ENCODE measurements at places on chromosomes 1 and 21.

DNA sequence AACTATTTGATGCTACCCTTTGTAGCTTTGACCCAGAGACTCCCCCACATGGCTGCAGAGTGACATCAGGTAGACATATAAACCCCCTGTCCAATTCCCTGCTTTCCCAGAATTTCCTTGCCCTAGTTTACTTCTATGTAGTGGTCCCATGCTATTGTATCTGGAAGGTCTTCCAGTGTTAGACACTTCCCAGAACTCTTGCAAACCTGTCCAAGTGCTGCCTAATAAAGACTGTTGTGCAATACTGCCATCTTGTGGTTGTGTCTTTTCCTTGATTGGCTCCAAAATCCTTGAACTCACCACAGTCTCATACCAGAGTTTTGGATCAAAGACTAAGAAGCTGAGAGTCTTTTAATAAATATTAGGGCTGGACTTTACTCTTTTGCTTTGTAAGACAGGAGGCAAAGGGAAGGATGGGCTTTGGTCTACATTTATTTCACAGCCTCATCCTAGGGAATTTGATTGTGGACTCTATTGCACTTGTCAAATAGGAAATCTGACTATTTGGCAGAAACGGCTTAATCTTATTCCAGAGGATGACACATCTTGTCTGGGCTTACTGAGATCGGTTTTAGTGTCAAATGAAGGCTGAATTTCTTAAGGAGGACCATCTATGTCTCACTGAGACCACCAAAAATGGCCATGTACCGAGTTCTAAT, 169.9 kb downstream of the LRRC7 start:
- DNase-seq: peak; percentile 11

GRCh38 chr1:71101839-71102376, 21.1 kb upstream of the ZRANB2 start:
- DNase-seq: no peak

DNA sequence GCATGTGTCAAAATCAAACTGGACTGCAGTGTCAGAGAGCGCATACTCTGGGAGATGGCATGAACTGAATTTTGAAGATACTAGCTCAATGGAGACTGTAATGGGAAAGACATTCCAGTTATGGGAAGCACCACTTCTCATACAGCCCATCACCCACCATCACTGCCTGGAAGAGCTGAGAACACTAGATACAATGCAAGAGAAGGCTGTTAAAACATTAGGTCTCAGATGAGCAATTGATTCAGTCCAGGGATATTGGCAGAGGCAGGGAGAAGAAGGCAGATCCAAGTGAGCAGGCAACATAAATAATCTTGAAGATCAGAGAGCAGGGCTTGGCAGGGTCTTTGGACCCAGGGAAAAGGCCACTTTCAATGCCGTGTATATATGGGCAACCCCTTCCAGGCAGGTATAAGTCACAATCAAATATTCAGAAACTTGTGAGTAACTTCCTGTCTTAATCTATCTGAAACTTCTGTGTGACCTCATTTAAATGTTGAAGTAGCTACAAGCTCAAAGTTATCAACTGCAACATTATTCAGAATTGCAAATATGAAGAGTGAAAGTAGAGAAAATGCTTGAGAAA, 290.3 kb upstream of the SGIP1 start:
- no peak for DNase-seq

GRCh38 chr1:165890684-165891083, 63.3 kb downstream of the UCK2 start:
- no peak for DNase-seq

- DNase-seq: no peak
These were observed 28.7 kb upstream of the SLC2A5 start for GRCh38 chr1:9097947-9098705.

DNA sequence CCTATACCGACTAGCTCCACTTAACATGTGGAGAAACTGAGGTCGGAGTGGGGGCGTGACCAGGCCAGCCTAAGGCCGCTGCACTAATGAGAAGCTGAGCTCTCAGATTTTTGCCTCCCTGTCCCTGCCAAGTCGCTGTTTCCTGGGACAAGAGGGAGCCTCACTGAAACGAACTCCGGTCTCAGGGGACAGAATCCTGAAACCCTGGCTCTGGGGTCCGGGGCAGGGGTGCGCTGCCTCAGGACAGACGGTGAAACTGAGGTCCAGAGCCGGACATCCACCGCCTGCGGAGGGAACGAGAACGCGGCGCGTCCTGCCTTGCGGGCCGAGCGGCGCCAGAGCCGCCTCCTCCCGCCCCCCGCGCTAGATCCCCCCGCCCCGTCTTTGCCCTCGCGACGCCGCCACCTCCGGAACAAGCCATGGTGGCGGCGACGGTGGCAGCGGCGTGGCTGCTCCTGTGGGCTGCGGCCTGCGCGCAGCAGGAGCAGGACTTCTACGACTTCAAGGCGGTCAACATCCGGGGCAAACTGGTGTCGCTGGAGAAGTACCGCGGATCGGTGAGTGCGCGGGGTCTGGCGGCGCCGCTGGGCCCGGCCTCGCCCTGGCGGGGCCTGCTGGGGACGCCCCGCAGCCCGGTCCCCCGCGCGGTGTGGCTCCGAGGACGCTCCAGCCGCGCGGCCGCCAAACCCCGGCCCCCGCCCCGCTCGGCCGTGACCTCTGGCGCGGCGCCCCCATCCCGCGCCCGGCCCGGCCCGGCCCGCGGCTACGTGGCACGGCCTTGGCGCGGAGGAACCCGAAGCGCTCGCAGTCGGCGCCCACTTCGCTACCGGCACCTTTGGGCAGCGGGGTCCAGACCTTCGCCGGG, at the start of gene GPX7:
Gene GPX7 (plus strand): TSS at position 381 of the 865 bp plus-strand sequence. CDS start 39 bp downstream, at position 420.
- peak; percentile 46 for DNase-seq

GRCh38 chr1:36328713-36329112, 5.3 kb upstream of the EVA1B start:
- DNase-seq: no peak

GRCh38 chr1:83631851-83632250, 367.1 kb downstream of the TTLL7 start:
- DNase-seq: no peak

DNA sequence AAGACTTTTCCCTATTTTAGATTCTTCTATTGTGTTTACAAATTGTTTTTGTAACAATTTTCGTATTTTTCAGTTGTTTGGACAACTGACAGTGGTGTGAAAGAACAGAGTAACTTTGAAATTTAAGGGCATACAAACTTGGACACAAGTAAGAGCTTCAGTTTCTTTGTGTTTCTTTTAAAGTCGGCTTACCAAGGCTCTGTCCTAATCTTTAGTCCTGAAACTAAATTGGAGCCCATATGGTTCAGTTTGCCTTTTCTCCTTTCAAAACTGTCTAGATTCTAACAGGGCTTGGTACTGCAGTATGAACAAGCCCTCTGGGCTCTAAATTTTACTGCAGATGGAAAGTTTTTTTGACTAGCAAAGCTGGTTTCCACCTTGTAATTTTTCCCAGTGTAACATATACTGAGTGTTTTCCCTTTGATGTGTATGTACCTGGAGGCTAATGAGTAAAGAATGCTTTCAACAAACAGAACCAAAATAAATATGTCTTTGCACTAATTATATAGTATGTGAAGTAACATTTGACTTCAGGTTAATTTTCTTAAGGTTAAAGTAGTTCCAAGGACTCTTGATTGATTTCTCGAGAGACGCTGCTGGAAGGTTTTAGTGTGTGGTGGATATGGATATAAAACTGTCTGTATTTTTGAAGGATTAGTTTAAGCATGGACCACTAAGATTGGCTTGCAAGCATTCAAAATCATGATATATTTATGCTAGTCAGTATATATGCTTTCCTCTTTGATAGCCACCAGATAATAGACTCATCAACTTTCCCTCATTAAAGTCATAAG, 4.1 kb downstream of the SNX27 start:
- DNase-seq: no peak

DNA sequence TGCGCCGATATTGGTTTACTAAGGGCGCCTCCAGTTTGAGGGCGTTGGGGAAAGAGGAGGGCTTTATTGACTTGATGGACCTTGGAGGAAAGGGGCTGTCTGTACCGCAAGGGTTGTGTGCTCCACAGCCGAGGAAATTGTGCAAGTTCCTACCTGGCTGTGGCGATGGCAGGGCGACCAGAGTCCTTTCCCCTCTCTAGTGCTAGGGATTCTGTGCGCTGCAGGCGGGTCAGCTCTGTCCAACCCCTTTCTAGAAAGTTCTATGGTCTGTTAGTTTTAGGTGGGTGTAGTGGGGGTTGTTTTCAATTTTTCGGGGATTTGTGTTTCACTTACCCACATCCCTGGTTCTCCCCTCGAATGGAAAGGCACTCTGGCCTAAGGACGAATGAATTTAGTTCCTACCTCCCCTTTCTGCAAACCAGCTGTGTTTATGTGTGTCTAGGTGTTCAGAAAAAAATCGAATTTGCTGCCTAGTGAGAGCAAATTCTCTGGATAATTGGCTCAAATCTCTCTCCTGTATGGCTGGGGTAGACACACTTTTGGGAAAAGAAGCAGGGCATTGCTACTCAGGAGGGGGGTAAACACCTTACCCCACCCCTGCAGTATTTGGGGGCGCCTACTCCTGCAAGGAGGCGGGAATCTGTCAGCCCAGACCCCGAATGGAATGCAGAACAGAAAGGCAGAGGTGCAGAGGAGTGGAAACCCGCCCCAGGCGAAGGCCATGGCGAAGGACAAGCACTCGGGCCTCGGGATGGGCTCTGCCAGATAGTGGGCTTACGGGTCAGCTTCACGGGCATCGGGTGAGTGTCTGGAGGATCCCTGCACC, 2.0 kb downstream of the DMBX1 start:
- no peak for DNase-seq

- DNase-seq: no peak
These were observed 69.9 kb downstream of the OBSCN start for GRCh38 chr1:228277491-228278431.

GRCh38 chr1:234605983-234606783, 3.8 kb downstream of the IRF2BP2 start:
- DNase-seq: no peak

DNA sequence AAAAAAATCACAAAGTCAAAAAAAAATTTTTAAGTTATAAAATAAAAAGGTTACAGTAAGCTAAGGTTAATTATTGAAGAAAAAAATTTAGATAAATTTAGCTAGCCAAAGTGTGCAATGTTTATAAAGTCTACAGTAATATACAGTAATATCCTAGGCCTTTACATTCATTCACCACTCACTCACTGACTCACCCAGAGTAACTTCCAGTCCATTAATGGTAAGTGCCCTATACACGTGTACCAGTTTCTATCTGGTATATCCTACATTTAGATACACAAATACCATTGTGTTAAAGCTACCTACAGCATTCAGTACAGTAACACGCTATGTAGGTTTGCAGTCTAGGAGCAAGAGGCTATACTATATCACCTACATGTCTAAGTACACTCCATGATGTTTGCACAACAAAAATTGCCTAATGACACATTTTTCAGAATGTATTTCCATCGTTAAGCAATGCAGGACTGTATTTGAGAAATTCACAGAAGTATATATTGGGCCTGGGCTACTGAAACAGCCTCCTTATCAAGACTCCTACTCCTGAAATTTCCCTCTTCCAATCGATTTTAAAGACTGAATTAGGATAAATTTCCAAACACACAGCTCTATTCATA, 155.1 kb downstream of the COP1 start:
- no peak for DNase-seq

DNA sequence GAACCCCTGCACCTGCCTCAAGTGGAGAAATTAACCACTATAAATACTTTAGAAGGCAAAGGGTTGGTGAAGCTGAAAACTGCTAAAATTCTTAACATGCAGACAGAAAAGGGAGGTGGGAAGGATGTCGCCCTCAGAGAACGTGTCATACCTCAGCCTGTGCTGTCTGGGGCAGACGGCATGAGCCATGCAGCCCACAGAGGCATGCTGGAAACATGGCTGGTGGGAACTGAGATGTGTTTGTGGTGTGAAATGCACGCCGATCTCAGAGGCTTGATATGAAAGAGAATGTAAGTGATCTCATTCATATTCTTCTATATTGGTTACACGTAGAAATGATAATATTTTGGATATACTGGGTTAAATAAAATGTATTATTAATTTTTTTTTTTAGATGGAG, 16.3 kb downstream of the AGPAT3 start:
- DNase-seq: no peak

- no peak for DNase-seq
These were observed 20.0 kb downstream of the ADAMTS5 start for GRCh38 chr21:26946744-26947446.

DNA sequence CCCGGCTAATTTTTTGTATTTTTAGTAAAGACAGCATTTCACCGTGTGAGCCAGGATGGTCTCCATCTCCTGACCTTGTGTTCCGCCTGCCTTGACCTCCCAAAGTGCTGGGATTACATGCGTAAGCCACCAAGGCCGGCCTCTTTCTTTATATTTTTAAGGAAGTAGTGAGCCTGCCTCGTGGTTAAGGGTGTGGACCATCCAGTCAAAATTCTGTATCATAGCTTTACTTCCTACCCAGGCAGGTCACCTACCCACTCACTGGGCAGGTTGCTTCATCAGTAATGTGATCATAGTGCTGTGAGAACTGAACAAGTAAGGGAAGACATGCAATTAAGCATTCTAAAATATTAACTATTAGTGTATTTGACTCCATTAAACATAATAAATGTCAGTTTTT, 8.1 kb upstream of the ACOT7 start:
- no peak for DNase-seq

DNA sequence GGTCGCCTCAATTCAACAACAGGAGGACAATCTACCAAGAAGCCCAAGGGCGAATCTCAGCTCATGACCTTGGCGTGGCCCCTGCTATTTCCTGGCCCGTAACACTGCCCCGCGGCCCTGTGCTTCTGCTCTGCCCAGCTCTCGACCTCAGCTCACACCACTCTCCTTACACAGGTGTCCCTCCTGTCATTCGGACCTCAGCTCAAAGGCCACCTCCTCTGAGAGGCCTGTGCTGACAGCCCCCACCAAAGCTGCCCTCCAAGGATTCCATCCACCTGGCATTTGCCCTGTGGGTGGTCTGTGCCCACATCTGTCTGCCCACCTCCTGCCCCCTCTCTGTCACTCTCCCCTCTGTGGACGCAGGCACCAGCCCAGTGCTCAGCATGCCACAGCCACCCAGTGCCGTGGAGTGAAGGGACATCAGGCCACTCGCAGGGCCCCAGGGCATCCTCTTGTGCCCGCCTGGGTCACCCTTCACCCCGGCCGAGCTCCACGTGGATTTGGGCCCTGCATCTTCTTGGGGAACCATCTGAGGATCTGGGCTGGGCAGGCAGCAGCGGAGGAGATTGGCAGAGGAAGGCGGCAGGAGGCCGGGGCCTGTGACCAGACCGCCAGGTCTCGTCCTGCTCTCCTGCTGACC, 70.3 kb downstream of the DHRS3 start:
- DNase-seq: no peak

GRCh38 chr1:81824759-81825158, 24.0 kb downstream of the ADGRL2 start:
- no peak for DNase-seq

DNA sequence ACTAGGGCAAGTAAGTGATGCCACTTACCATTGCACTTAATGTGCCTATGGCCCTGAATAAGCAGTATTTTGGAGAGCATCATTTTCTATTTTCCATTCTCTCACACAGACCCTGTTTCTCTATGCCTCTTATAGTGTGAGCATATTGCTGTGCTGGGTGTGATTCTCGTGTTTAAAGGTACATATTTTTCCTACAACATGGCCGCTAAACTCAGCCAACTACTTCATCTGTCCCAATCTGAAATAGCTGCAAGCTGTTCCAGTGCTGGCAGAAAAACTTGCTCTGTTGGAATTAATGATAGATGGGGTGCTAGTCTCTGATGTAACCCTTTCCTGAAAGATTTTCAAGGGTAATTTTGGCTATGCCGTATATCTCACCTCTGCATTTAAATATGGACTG, 97.5 kb downstream of the ZNF326 start:
- DNase-seq: no peak
